ENCODE measurements at places on chromosomes 11 and 22.

DNA sequence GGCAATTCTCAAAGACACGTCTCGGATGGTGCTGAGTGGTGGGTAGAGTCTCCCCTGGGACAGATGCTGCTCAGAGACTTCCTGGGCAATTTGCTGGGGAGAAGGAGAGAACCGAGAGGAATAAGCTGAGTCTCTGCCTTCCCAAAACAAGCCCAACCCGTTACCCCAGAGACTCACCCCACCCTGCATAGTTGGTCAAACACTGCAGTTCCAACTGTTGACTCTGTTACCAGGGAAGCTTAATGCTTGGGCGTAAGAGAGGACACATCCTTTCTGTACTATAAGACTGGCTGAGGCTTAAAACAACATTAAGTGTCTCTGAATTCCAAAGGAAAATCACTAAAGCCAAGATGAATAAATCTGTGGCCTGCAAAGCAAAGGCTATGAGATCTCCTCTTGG is 68.1 kb downstream of the CCDC81 start:
- DNase-seq: peak; percentile 51

- DNase-seq: no peak
Observed at GRCh38 chr11:72921028-72921716, 107.0 kb downstream of the ATG16L2 start.

- peak; percentile 21 for DNase-seq
Observed at GRCh38 chr22:41478891-41479521, 10.1 kb downstream of the ACO2 start.

GRCh38 chr11:124656774-124657630 is 16.5 kb downstream of the SIAE start:
- DNase-seq: no peak

DNA sequence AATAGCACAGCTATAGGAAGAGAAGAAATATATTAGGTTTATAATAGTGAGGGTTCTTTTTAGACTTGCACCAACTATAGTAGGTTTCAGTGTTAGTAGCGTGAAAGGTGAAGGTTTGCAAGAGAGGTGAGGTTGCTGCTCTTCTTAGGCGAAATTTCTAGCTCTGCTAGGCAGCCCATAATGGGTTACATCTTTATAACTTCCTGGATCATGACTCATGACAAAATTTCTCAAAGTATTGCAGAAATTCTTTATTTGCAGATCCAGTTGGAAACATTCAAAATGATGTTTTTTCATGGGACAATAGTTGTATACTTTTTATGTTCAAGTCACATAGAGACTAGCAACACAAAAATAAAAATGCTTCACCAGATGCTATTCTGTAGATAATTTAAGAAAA is 260.0 kb downstream of the SOX6 start:
- peak; percentile 4 for DNase-seq

DNA sequence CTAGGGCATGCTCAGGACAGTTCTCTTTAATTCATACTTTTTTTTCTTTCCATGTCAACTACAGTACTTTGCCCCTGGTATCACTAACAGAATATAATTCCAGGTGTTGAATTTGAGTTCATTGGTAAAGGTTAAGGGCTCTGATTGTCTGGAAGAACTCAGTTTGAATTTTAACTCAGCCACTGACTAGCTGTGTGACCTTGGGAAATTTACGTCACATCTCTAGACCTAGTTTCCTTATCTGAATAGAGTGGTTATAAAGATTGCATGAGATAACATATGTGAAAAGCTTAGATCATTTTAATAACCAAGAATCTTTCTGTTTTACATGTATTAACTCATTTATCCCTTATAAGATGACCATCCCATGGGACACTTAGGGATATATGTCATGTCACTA is 15.8 kb upstream of the ZC3H12C start:
- DNase-seq: no peak

DNA sequence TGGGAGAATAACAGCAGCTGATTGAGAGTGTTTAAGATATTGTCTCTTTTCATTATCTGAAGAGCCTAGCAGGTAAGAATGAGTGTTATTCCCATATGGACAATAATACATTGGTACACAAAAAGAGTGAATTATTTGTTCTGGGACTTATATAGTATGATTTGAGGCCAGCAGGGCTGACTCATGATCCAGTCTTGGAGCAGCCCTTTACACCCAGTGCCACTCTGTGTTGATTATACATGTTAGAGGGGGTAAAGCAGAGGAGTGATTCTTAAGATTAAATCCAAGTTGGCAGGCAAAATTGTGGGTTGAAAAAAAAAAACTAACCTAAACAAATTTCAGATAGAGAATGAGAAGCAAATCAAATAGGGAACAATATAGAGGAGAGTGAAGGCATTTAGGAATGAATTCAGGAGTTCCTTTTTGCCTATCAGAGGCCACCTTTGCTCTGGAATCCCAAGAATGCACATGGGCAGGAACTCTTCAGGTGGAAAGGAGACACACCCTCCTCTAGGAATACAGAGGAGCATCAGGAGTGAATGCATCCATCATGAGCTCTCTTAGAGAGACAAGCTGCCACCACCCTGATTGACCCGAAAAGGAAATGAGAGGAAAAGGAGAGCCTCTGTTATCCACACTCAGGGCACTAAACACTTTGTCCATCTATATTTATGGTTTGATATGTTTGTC is 19.2 kb upstream of the MRGPRX1 start:
- no peak for DNase-seq
